ENCODE measurements at places on chromosomes 11 and 22.

DNA sequence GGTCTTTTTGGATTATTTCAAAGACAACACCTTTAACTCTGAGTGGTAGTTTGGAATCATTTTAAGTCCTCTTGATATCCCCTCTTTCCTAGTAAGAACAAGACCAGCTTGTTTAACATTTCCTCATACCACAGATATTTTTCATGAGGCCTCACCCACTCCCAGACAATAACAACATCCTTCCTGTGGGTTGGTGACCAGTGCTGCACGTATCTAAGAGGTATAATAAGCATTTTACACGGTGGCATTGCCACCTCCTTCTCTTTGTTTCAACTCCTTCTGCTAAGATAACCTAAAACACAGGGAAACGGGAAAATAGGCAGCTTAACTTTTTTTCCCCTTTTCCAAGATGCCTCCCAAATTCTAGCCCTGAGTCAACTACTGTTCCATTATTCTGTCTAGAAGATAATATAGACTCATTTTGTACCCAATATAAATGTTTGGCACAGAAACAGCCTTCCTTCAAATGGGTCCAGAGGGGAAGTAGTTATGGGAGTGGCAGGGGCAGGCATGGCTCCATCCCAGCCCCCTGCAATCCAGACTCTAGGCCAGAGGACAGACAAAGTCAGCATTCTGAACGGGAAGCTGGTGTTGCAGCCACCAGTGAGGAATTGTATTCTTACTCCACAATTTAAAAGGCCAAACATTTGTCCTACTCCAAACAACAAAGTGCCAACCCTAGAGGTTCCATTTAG is 28.5 kb downstream of the MAML2 start:
- no peak for DNase-seq

DNA sequence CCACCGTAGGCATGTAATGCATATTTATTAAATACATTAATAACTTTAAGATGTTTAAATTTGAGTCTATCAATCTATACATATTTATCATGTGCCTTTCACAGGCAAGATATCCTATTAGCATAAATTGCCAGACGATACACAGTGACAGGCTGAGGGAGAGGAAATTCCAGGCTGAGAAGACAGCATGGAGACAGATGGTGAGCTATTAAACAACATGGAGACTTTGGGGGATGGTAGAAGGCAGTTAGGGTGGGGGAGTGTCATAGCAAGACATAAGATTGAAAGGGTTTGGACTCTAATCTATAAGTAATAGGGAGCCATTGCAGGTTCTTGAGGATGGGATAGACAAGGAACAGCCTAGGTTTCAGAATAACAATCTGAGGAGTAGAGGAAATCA is 138.5 kb downstream of the NXPE2 start:
- no peak for DNase-seq

DNA sequence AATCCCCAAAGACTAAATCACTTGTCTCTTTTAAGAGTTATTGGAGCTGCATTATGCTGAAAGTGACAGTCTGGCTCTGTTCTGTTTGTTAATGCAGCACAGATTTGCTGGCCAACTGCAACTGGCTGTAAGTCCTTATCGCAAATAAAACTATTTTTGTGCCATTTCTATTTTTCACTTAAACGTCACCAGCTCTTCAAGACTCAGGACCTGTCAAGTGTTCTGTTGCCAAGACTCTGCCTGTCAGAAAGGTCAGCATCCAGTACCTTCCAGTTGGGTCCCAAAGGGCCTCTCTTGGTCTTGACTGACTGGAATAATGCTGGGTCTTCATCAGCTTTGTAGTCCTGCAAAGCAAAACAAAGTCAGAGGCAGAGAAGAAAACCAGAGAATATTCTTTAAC is 45.6 kb downstream of the PITPNB start:
- no peak for DNase-seq

- no peak for DNase-seq
These were observed 40.9 kb upstream of the CELSR1 start for GRCh38 chr22:46578251-46578823.

DNA sequence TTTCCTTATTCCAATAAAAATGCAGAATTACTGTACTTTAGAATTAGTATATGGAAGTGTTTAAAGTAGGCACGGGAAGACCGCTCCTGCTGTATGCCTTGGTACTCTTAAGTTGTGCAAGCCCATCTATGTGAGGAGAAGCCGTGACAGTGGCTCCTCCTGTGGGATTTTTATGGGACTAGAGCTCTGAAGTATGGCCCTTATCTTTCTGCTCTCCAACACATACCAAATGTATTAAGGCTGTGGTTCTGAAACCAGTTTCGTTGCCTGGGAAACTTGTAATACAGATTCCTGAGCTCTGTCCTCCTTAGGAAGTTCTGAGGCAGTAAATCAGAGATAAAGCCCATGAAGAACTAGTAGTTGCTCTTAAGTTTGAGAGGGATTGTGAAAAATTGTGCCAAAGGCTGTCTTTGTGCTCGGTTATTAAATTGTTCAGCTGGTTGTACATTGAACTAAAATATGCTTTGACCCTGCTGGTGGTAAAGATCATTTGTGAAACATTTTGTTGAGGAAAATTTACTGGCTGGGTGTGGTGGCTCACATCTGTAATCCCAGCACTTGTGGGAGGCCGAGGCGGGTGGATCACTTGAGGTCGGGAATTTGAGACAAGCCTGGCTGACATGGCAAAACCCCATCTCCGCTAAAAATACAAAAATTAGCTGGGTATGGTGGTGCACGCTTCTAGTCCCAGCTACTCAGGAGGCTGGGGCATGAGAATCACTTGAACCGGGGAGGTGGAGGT is 29.3 kb downstream of the RTN3 start:
- no peak for DNase-seq

Data from activated naive CD4-positive, alpha-beta T cell (primary cell).